ENCODE measurements at places on chromosomes 6 and 20. TPM values are rescaled to one million over a fixed set of nuclear protein-coding genes. Genes with fewer than 3 reads are reported as not detected.

Gene ZNF322
- total RNA-seq: 21.8 TPM

- H3K4me1 ChIP-seq: peaks cover 12% of the 10 kb centered on the region
- H3K4me3 ChIP-seq: no peak overlapping the region
- no peak for DNase-seq
- H3K36me3 ChIP-seq: no peaks in the 10 kb centered on the region
Measured at GRCh38 chr20:23232219-23232581, 118.4 kb upstream of the NXT1 start.

DNA sequence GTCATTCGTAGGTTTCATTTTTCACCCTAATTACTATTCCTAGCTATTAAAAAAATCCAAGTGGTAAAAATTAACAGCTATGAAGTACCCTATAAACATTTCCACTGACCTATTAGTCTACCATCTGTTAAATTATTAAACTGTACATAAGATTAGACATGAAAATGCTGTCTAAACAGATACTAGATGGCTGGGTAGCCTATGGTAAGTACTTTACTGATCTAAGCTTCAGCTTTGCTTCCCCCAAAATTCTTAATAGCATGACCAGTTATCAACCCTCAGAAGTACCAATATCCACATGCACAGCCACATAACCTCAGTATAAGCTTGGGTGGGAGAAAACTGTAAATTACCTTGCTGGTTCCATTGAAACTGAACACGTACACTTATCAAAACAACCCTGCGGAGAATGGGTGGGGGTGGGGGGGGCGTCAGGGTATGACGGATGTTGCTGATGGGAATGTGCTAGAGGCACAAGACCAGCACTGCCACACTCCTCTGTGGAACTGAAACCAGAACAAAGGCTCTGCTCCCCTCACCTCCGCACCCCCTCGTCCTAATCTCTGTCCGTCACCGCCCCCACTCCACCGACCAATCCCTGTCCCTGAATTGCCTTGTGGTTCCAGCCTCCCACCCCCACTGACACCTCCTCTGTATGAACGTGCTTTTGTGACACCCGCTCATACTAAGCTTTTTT lies 45.3 kb downstream of the B4GALT5 start:
- no peaks in the 10 kb centered on the region for H3K27me3 ChIP-seq
- H3K4me1 ChIP-seq: peaks cover 70% of the 10 kb centered on the region
- no peak for DNase-seq
- no peak overlapping the region for H3K4me3 ChIP-seq
- no peak overlapping the region for H3K27ac ChIP-seq

DNA sequence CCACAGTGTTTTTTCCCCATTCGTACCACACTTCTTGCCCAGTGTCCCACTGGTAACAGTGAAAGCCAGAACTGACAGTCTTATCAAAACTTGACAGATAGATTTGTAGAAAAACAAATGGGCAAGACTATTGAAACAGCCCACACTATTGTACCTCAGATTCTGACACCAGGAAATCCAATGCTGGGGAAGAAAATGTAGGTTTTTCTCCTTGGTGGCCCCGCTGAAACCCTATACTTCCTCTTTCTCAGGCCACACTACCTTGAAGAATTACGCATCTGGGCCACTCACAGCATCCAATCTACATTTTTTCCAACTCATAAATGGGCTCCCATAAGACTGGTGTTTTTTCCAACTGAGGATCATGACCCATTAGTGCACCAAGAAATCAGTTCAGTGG lies 90.9 kb upstream of the HDDC2 start:
- no peak overlapping the region for H3K27ac ChIP-seq
- no peaks in the 10 kb centered on the region for H3K4me1 ChIP-seq
- H3K4me3 ChIP-seq: no peak overlapping the region
- no peak for DNase-seq
- no peaks in the 10 kb centered on the region for H3K27me3 ChIP-seq

Gene SIM1
- not detected for total RNA-seq

DNA sequence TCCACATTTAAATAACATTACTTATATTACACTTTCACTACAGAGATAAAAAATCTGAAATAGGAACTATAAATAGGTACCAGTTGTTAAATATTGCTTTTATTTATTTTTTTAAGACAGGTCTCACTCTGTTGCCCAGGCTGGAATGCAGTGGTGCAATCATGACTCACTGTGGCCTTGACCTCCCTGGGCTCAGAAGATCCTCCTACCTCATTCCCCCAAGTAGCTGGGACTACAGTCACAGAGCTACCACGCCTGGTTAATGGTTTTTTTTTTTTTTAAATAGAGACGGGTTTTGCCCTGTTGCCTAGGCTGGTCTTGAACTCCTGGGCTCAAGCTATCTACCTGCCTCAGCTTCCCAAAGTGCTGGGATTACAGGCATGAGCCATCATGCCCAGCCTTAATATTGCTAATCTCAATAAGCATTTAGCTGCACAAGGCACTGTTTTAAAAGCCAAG lies 17.3 kb downstream of the EEF1E1 start:
- no peak overlapping the region for H3K4me3 ChIP-seq
- H3K27me3 ChIP-seq: no peaks in the 10 kb centered on the region
- peaks cover 13% of the 10 kb centered on the region for H3K36me3 ChIP-seq
- H3K4me1 ChIP-seq: peaks cover 8% of the 10 kb centered on the region
- no peak overlapping the region for H3K27ac ChIP-seq
- DNase-seq: no peak

DNA sequence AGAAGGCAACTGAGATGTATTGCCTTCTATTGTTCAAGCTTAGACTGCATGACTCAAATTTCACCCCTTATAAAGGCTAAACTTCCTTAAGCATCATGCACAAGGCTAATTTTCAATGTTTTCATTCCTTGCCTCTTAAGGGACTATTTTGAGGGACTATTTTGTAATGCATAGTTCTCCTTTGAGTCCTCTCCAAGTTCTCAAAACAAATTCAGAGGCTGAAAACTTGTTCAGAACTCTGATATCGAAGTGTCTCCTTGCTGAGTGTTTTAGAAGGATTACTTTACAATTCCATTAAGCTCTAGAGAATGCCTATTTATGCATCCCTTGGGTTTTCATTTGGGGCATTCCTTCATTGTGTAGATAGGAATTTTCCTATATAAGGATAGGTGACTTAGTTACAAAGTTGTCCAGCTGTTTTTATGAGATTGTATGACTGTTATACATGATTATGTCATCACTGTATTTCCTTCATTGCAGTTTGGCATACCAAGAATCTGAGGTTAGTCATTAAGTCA lies 41.7 kb downstream of the COL19A1 start:
- DNase-seq: no peak
- peaks cover 4% of the 10 kb centered on the region for H3K4me1 ChIP-seq
- H3K36me3 ChIP-seq: no peaks in the 10 kb centered on the region
- no peaks in the 10 kb centered on the region for H3K27me3 ChIP-seq
- H3K27ac ChIP-seq: no peak overlapping the region
- H3K4me3 ChIP-seq: no peak overlapping the region

DNA sequence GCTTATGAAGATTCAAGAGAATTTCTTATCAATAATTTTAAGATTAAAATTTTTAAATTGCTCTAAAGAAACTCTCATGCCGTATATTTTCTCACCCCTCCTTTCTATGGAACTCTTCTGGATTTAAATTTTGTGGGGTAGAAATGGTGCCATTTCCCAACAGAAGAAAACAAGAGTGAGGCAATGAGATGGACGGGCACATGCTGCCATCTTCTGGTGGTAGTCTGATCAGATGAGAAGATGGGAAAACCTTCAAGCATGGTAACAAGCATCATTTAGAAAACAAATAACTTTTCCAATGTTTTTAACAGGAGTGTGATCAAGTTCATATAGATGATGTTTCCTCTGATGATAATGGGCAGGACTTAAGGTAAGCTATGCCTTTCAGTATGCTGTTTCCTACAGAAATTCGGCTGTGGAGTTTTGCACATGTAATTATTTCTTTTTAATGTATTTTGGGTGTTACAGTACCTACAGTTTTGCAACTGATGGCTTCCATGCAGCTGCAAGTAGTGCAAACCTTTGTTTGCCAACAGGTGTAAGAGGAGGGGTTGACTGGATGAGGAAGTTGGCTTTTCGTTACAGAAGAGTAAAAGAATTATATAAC lies 271.4 kb downstream of the EYA4 start:
- no peak for DNase-seq
- no peaks in the 10 kb centered on the region for H3K27me3 ChIP-seq
- H3K36me3 ChIP-seq: no peaks in the 10 kb centered on the region
- H3K4me1 ChIP-seq: no peaks in the 10 kb centered on the region

Gene STMND1
- not detected for total RNA-seq

Gene SMIM13
- 8.7 TPM for total RNA-seq

Gene POM121L2
- not detected for total RNA-seq

DNA sequence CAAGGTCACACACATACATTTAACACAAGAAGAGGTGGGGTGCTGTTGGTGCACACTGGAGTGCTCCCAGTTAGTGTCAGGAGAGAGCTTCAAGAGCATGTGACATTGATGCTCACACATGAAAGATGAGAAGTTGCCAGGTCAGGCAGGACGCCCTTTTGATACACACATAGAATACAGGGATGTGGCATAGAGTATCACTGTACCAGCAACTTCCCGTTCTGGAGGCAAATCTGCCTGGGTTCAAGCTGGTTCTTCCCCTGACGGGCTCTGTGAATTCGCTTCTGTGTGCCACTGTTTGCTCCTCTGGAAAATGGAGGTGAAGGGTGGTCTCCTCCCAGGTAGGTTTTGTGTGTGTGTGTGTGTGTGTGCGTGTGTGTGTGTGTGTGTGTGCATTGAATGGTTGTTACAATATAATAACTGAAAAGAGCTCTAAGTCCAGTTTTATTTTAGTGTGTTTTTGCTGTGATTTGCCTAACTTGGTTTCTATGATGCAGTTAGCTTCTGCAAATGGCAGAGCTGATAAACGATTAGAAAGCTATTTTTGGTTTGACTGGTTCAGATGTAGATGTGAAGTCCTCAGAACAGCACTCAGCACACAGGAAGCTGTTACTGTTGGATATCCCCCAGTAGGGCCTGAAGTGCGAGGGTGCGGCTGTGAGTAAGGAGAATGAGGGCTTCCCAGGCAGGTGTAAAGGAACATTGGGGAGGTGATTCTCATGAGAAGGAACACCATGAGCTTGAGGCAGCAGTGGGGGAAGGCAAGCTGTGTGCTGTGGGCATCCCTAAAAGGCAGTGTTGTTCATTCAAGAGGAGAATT lies 53.4 kb downstream of the HIVEP1 start:
- no peak for DNase-seq
- no peaks in the 10 kb centered on the region for H3K27me3 ChIP-seq
- H3K4me3 ChIP-seq: no peak overlapping the region
- no peak overlapping the region for H3K27ac ChIP-seq
- no peaks in the 10 kb centered on the region for H3K4me1 ChIP-seq

DNA sequence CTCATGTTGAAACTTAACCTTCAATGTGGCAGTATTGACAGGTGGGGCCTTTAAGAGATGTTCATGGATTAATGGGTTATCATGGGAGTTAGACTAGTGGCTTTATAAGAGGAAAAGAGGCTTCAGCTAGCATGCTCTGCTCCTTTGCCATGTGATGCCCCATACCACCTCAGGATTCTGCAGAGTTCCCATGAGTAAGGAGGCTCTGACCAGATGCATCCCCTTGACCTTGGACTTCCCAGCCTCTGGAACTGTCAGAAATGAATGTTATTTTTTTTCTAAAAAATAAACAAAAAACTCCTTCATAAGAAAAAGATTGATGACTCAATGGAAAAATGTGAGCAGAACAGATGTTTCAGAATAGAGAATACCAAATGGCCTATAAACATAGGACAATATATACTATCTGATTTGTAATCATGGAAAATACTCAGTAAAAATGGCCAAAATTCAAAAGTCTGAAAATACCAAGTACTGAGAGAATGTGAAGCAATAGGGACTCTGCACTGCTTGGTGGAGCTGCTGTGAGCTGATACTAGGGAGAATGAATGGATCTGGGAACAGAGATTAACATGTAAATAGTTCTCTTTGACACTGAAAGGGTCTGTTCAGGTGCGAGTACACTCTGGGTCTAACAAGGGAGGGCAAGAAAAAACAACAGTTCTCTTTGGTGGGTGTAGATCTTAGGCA lies 7.4 kb upstream of the TRIM39 start:
- no peak overlapping the region for H3K27ac ChIP-seq
- H3K4me1 ChIP-seq: no peaks in the 10 kb centered on the region
- DNase-seq: no peak
- H3K27me3 ChIP-seq: no peaks in the 10 kb centered on the region
- no peaks in the 10 kb centered on the region for H3K36me3 ChIP-seq

Gene PSORS1C1
- 0.55 TPM for total RNA-seq
